ENCODE measurements at places on chromosomes 5 and 9. TPM values are rescaled to one million over a fixed set of nuclear protein-coding genes. Genes with fewer than 3 reads are reported as not detected.

Gene GABRA6
- total RNA-seq, result not detected

Gene GABRA1
- not detected for total RNA-seq

Gene ADCY2
- total RNA-seq, result 9.5 TPM

DNA sequence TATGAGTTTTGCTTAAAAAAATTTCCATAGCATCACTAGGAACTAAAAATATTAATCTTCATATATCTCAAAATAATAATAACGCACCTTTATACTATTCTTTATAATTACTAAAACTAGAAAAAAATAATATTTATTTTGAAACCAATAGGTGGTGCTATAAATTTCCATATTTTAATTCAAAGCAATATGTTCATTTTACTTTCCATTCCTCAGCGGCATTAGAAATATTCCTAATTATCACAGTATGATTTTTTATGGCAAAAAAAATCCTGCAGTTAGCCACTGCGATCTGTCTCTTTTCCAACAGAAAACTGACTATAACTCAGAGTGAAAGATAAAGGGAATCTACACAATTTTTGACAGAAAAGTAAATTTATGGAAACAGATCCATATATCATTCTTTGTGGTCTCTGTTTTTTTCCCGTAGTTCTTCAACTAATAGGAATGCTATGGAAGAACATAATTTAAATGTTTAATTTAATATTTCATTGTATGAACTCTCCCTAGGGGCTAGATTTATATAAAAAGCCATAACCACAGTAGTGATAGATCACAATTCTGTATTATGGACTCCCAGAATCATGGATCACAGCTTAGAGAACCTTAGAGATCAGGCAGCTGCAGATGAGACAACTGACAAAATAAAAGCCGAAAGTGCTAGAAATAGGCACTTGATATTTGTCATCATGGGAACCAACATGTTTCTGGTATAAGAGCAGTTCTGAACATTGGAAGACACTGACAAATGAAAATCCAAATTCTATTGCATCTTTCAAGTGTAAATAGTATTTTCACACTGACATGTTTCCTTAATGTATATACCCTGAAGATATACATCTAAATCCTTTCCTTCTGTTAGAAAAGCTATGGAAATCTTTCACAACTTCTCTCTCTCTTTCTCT is 167.7 kb upstream of the MPDZ start:
- DNase-seq, result no peak

Gene ABCA1
- 96.7 TPM for total RNA-seq

GRCh38 chr5:150763023-150763769 is 4.4 kb upstream of the DCTN4 start:
- DNase-seq, result peak; percentile 89

- DNase-seq, result no peak
Observed at GRCh38 chr5:22889720-22890119, 36.6 kb upstream of the CDH12 start.

- DNase-seq, result no peak
Observed at GRCh38 chr5:37029436-37029835, 152.9 kb downstream of the NIPBL start.

Gene FNBP1
- 100 TPM for total RNA-seq

DNA sequence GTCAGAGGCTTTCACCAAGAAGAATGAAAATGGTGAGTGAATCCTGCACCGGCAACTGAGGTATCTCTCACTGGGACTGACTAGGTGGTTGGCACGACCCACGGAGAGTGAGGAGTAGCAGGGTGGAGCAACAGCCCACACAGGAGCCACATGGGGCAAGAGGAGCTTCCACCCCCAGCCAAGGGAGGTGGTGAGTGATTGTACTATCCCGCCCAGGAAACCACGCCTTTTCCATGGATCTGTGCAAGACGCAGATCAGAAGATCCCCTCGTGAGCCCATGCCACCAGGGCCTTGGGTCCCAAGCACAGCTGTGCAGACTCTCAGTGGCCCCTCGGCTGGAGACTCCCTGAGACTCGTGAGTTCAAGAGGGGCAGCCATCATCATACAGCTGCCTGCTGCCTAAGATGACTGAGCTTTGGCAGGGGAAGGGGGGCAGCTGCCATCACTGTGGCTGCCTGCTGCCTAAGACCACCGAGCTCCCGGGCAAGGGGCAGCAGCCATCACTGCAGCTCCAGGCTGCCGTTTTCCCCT is 229.5 kb downstream of the AP3B1 start:
- DNase-seq, result peak; percentile 44

Gene ROPN1L
- total RNA-seq, result not detected

GRCh38 chr9:134484479-134484878 is 157.1 kb upstream of the COL5A1 start:
- peak; percentile 65 for DNase-seq

Gene CDO1
- total RNA-seq, result 16.8 TPM

Gene C9orf152
- not detected for total RNA-seq
